ENCODE measurements at places on chromosomes 13 and 19.

DNA sequence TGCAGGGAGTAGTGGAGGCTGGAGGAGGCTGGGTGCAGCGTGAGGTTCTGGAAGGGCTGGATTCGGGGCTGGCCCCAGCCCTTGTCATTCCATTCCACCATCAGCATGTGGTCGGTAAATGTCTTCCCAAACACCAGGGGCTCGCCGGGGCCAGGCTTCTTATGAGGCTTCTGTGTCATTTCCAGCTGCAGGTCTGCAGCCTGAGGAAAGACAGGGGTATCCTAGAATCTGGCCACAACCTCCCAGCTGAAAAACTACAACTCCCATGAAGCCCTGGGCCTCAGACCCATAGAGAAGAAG, 4.4 kb downstream of the BCAT2 start:
- no peak for DNase-seq

- DNase-seq: no peak
Measured at GRCh38 chr19:14519860-14520407, 1.7 kb upstream of the DNAJB1 start.

GRCh38 chr19:31312009-31312676, 37.1 kb downstream of the TSHZ3 start:
- DNase-seq: no peak

DNA sequence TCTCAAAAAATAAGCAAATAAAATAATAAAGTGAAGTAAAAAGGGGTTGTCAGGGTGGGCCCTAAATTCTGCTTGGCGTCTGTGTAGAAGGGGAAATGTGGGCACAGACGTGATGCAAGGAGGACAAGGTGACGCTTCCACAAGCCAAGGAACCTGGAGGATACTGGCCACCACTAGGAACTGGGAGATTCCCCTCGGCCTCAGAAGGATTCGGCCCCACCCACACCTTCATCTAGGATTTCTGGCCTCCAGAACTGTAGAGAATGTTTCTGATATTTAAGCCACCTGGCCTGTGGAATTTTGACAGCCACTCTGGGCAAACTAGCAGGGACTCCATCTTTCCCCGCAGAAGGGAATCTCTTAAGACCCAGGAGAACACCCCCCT, 1.1 kb downstream of the PLEKHJ1 start:
- DNase-seq: no peak

- DNase-seq: no peak
Measured at GRCh38 chr13:110187641-110188161, 119.3 kb downstream of the COL4A1 start.

DNA sequence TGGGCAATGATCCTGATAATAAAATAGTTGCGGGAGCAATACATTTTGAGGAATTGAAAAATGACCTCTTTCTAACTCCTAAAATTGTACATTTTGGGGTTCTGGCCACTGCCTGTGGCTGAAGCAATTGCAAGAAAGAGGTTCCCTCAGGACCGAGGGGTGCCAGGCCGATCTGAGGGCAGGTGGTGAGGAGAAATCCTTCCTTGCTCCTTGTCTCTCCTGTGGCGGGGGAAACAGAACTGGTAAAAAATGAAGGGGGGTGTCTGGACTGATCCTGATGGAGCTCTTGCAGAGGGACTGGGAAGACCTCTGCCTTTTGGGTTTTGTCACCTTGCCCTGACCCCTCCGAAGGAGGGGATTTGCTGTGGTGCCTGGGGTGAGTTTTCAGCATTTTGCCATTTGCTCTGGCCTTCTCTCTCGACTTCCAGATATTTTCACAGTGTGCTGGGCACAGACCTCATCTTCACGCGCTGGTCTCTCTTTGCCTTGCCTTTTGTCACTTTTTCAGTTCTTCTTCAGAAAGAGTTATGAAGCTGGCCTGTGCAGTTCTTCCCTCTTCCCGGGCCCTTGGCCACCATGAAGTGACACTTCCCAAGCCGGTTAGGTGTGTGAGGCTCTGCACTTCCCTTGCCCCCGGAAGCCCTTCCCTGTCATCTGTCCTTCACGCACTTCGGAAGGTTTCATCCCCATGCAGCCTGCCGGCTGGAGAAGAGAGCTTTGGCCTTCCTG, 22.2 kb downstream of the NFIX start:
- no peak for DNase-seq

- no peak for DNase-seq
Measured at GRCh38 chr13:111371720-111372119, 51.3 kb downstream of the TEX29 start.

DNA sequence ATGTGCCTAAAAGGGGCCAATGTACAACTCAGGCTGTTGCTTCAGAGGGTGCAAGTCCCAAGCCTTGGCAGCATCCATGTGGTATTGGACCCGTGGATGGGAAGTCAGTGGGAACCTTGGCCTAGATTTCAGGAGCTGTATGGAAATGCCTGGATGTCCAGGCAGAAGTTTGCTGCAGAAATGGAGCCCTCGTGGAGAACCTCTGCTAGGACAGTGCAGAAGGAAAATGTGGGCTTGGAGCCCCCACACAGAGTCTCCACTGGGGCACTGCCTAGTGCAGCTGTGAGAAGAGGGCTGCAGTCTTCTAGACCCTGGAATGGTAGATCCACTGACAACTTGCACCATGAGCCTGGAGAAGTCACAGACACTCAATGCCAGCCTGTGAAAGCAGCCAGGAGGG, 28.5 kb downstream of the GPC5 start:
- no peak for DNase-seq

- no peak for DNase-seq
Measured at GRCh38 chr13:98785405-98785804, 32.9 kb upstream of the SLC15A1 start.

- no peak for DNase-seq
Measured at GRCh38 chr13:44040070-44040817, 160.5 kb downstream of the LACC1 start.
